A549 treated with CORT108297 at 1 μM for 4 hours (cell line): ENCODE measurements at places on chromosomes 13 and 19. TPM values are rescaled to one million over a fixed set of nuclear protein-coding genes. Genes with fewer than 3 reads are reported as not detected.

FUT1 gene
- total RNA-seq: 0.05 to 0.14 TPM (median 0.06 TPM) in 5 replicates

NLRP7 gene
- not detected in 5 replicates for total RNA-seq

CD37 gene
- not detected in 5 replicates for total RNA-seq

CAPNS1 gene
- total RNA-seq: 1,500 to 2,226 TPM (median 2,198 TPM) in 5 replicates

ZNF563 gene
- not detected in 5 replicates for total RNA-seq

ZNF626 gene
- not detected in 5 replicates for total RNA-seq

ZNF579 gene
- 15.7 to 31.2 TPM (median 28.5 TPM) in 5 replicates for total RNA-seq

KCNN4 gene
- total RNA-seq: 43.7 to 66.7 TPM (median 58.2 TPM) in 5 replicates

LILRA1 gene
- total RNA-seq: not detected in 5 replicates

FFAR2 gene
- 0.03 TPM in 1 of 5 replicates, not detected in the others for total RNA-seq

TEX101 gene
- total RNA-seq: not detected in 5 replicates

RTBDN gene
- 0.10 to 0.27 TPM (median 0.14 TPM) in 4 of 5 replicates, not detected in the other for total RNA-seq

ZNF554 gene
- 0.59 to 1.4 TPM (median 1.2 TPM) in 5 replicates for total RNA-seq

DACH1 gene
- total RNA-seq: not detected in 5 replicates

SLC25A41 gene
- 0.09 to 0.17 TPM (median 0.15 TPM) in 4 of 5 replicates, not detected in the other for total RNA-seq

TEKTIP1 gene
- 0.21 TPM in 1 of 5 replicates, not detected in the others for total RNA-seq

ANGPTL8 gene
- not detected in 5 replicates for total RNA-seq

DAND5 gene
- 0.03 to 0.08 TPM (median 0.06 TPM) in 5 replicates for total RNA-seq

SIGLEC8 gene
- not detected in 5 replicates for total RNA-seq

EFNB2 gene
- total RNA-seq: 2.9 to 3.2 TPM (median 3.0 TPM) in 5 replicates

OSCAR gene
- 0.30 to 0.57 TPM (median 0.36 TPM) in 5 replicates for total RNA-seq

MYO1F gene
- 0.14 to 0.49 TPM (median 0.28 TPM) in 5 replicates for total RNA-seq

TMC4 gene
- total RNA-seq: 1.0 to 1.7 TPM (median 1.2 TPM) in 5 replicates

PLPP2 gene
- 78.6 to 117 TPM (median 112 TPM) in 5 replicates for total RNA-seq

SIGLEC14 gene
- 0.03 to 0.12 TPM (median 0.05 TPM) in 3 of 5 replicates, not detected in the others for total RNA-seq

ZNF471 gene
- total RNA-seq: 0.02 to 0.06 TPM (median 0.04 TPM) in 3 of 5 replicates, not detected in the others

TMEM238 gene
- 1.6 to 11.1 TPM (median 8.6 TPM) in 5 replicates for total RNA-seq

ZNF446 gene
- 11.4 to 14.5 TPM (median 14.0 TPM) in 5 replicates for total RNA-seq
